Choroid plexus epithelial cell (primary cell): ENCODE measurements at places on chromosomes 5 and 9.

DNA sequence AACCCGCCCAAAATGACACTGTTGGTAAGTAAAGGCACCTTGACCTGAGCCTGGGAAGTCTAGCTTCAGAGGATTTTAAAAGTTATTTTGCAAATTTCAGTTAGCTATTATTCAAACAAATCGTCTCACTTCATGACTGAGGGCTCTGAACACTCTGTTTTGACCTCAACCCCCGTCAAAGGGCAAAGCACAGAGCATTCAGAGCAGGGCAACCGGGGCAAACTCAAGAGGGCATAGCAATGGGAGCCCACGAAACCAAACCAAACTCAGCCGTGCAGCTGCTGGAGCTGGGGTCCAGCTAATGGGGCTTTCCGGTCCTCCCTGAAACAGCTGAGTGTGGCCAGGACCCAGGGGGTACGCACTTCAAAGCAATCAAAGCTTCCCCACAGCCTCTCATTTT is 1.6 kb downstream of the C9 start:
- DNase-seq = no peak

DNA sequence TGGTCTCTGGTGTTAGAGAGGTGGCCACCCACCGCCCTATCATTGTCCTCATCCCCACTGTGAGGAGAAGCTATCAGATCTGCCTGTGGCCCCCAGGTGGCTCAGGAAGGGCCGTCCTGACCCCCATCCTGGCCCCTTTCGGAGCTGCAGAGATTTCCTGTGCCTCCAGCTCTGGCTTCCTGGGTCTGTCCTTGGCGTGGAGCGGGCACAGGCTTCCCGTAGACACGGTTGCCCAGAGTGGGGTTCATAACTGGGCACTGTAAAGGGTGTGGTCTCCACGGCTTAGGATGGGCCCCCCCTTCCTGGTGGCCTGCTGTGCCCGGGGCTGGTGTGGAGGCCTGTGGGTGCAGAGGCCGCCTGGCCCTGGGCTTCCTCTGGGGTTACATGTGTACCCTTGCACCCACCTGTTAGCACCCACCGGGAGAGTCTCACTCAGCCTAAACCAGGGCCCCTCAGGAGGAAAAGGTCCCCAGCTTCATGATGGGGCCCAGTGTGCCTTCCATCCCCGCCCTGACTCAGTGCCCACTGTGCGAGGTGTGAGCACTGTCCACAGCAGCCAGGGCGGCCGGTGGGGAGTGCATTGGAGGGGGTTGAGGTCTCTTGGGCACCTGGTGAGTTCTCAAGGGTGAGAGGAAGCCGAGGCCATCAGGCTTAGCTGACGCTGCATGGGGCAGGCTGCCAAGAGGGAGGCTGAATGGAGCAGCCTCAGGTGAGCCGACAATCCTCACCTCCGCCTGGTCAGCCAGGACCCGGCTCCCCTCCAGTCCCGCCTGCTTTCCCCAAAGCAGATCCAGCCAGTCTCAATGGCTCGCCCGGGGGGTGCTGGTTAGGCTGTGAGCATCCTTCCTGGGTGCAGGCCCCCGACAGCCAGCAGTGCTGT is 15.3 kb upstream of the AJM1 start:
- DNase-seq = no peak

- DNase-seq = peak; percentile 84
Observed at GRCh38 chr9:75889977-75890471, 449 bp upstream of the PCSK5 start.

GRCh38 chr9:87711857-87712800 is 13.8 kb upstream of the CTSL start:
- peak; percentile 77 for DNase-seq

DNA sequence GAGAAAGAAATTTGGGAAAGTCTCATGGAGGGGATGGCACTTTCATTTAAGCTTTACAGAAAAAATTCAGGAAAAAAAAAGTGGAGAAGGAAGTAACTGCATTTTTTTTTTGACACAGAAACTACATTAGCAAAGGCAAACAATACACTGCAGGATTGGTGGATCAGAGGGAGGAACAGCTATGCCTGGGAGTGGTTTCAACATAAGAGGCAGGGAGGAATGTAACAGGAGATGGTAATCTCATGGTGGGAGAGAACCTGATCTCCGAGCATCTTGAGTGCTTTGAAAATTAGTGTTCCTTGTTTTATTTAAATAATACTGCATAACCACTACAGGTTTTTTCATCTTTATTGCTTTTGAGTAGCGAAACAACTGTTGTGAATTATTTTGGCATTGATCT is 249.4 kb downstream of the FAM170A start:
- peak; percentile 2 for DNase-seq

- peak; percentile 60 for DNase-seq
Observed at GRCh38 chr9:133715866-133716563, 22.1 kb downstream of the SARDH start.

DNA sequence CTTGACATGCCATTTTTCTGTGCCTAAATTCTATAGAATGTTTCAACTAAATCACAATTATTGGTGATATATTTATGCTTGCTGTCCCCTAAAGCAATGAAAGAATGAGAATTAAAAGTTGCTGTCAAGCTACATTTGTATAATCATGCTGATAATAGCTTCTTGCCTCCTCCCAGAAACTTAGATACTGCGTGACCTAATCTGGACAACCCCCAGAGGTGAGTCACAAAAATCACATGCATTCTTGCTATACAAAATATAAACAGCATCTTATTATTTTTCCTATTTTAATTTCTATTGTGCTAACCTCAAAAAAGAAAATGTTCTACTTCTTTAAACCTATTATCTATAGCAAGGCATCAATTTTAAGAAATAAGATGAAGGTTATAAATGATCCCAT is 995.8 kb upstream of the ACO1 start:
- peak; percentile 36 for DNase-seq

GRCh38 chr5:132090107-132090506 is 16.5 kb downstream of the CSF2 start:
- DNase-seq = peak; percentile 82

DNA sequence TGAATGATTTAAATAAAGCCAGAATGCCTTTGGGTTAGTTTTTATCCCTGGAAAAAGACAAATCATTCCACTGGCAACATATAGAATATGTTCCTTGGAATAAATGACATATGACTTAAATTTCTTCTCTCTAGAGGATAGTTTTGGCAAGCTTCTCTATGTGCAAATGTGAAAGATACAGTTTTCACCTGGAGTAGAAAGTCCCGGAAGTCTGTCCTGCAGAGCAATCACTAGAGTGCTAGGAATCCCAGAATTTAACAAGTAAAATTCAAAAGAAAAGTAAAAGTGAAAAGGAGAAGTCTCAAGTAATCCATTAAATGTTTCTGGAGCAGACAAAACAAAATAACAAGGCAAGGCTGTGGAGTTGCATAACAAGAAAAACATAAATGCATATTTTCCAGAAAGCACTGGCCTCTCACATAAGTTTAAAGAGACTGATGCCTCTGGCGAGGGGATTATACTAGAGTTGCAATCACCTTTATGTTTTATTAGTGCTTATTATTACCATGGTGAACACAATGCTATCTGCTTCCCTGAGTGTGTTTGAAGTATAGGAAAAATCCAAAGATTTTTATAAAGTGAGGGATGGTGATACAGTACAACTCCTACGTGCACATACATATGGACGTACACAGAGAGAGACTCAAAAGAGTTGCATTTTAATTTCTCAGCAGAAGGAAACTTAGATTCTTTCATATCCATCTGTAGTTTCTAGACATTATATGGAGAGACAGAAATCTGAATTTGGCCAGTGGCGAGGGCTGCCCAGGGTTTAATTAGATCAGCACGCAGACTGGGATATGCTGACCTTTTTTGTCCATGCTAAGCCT is 188.3 kb upstream of the ANKRD55 start:
- no peak for DNase-seq

GRCh38 chr9:130140706-130141105 is 31.5 kb upstream of the NCS1 start:
- DNase-seq = no peak

GRCh38 chr5:123358304-123358703 is 64.9 kb downstream of the CEP120 start:
- no peak for DNase-seq
